ENCODE measurements at places on chromosomes 13 and 19.

GRCh38 chr19:4052114-4052992, 14.3 kb downstream of the ZBTB7A start:
- no peak for DNase-seq

GRCh38 chr13:34307607-34308006, 489.7 kb downstream of the RFC3 start:
- DNase-seq, result no peak

DNA sequence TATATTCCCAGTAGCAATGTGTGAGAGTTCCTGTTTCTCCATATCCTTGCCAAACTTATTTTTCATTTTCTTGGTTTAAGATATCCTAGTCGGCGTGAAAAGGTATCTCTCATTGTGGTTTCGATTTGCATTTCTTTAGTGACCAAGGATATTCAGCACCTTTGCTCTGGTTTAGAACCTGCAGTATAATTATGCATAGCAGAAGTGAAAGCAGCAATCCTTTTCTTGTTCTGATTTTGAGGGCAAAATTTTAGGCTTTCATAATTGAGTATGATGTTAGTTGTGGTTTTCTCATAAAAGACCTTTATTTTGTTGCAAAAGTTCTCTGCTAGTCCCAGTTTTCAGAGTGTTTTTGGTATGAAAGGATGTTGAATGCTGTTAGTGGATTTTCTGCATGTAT, 491.0 kb downstream of the FGF9 start:
- no peak for DNase-seq

DNA sequence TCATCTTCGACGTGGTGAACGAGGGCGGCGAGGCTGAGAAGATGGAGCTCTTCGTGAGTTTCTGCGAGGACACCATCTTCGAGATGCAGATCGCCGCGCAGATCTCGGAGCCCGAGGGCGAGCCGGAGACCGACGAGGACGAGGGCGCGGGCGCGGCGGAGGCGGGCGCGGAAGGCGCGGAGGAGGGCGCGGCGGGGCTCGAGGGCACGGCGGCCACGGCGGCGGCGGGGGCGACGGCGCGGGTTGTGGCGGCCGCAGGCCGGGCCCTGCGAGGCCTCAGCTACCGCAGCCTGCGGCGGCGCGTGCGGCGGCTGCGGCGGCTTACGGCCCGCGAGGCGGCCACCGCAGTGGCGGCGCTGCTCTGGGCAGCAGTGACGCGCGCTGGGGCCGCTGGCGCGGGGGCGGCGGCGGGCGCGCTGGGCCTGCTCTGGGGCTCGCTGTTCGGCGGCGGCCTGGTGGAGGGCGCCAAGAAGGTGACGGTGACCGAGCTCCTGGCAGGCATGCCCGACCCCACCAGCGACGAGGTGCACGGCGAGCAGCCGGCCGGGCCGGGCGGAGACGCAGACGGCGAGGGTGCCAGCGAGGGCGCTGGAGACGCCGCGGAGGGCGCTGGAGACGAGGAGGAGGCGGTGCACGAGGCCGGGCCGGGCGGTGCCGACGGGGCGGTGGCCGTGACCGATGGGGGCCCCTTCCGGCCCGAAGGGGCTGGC, 52.6 kb downstream of the MAP4K1 start:
- no peak for DNase-seq

- no peak for DNase-seq
These were observed 86.7 kb downstream of the IRS2 start for GRCh38 chr13:109699628-109700071.

- no peak for DNase-seq
These were observed 23.0 kb downstream of the STARD13 start for GRCh38 chr13:33262594-33262993.

GRCh38 chr13:30545320-30545719, 72.4 kb upstream of the USPL1 start:
- DNase-seq, result no peak

Measured in T-cell (primary cell).